ENCODE measurements at places on chromosomes 5 and 9. TPM values are rescaled to one million over a fixed set of nuclear protein-coding genes. Genes with fewer than 3 reads are reported as not detected.
A peak's percentile ranks its signal among the peaks of the same experiment; 100 is the strongest.

GRCh38 chr9:34430843-34431437 lies 27.4 kb downstream of the FAM219A start:
- peaks cover 26% of the 10 kb centered on the region for H3K4me1 ChIP-seq
- H3K36me3 ChIP-seq = no peaks in the 10 kb centered on the region
- H3K27me3 ChIP-seq = no peaks in the 10 kb centered on the region
- no peak overlapping the region for H3K4me3 ChIP-seq
- DNase-seq = peak; percentile 88
- H3K27ac ChIP-seq = no peak overlapping the region

The PFDN1 gene
- 70.7 TPM for polyA plus RNA-seq

GRCh38 chr5:157463621-157464518 lies 3.9 kb downstream of the NIPAL4 start:
- peaks cover 8% of the 10 kb centered on the region for H3K36me3 ChIP-seq
- H3K4me3 ChIP-seq = no peak overlapping the region

The SAXO1 gene
- polyA plus RNA-seq = not detected

GRCh38 chr5:167503926-167504720 lies 787.3 kb upstream of the WWC1 start:
- DNase-seq = no peak
- no peak overlapping the region for H3K4me3 ChIP-seq
- no peaks in the 10 kb centered on the region for H3K36me3 ChIP-seq
- no peaks in the 10 kb centered on the region for H3K4me1 ChIP-seq
- no peak overlapping the region for H3K27ac ChIP-seq
- no peaks in the 10 kb centered on the region for H3K27me3 ChIP-seq

DNA sequence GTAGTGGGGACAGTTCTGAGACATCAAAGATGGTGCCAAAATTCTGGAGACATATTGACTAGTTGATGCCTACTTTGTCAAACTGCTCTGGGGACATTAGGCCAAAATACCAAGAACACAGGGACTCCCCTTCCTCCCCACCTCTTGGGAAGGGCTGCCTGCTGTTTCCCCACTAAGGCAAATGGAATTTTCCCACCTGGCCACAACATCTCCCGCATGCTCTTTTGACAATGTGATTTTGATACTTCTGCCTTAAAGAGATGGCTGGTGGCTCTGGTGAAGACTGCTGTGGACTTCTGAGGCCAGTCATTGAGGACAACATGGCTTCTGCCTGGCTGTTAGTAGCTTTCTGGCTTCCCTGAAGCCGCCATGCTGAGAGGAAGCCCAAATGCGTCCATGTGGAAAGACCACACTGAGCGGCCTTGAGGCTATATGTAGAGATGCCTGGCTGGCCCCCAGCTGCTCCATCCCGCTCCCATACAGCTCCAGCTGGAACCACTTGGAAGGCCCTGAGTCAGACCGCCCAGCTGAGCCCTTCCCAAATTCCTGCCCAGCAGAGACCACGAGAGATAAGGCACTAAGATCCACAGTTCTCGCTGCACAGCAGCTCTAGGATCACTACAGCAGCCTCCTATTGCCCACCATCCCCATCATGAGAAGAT lies 226.7 kb downstream of the SYK start:
- H3K27ac ChIP-seq = no peak overlapping the region
- no peaks in the 10 kb centered on the region for H3K27me3 ChIP-seq
- no peaks in the 10 kb centered on the region for H3K4me1 ChIP-seq
- DNase-seq = no peak

- no peak for DNase-seq
- H3K4me1 ChIP-seq = peaks cover 20% of the 10 kb centered on the region
- no peaks in the 10 kb centered on the region for H3K27me3 ChIP-seq
Observed at GRCh38 chr9:68555437-68556150, 14.9 kb upstream of the TMEM252 start.

- H3K4me3 ChIP-seq = no peak overlapping the region
- H3K4me1 ChIP-seq = peaks cover 100% of the 10 kb centered on the region
- peak; percentile 66 for DNase-seq
- no peaks in the 10 kb centered on the region for H3K27me3 ChIP-seq
- H3K27ac ChIP-seq = peak overlapping the region; percentile 94
- H3K36me3 ChIP-seq = no peaks in the 10 kb centered on the region
Observed at GRCh38 chr5:139654871-139655491, 6.8 kb downstream of the CXXC5 start.

- DNase-seq = no peak
- no peaks in the 10 kb centered on the region for H3K36me3 ChIP-seq
- H3K27ac ChIP-seq = no peak overlapping the region
- no peaks in the 10 kb centered on the region for H3K27me3 ChIP-seq
Observed at GRCh38 chr5:33184367-33184766, 256.4 kb upstream of the TARS1 start.

DNA sequence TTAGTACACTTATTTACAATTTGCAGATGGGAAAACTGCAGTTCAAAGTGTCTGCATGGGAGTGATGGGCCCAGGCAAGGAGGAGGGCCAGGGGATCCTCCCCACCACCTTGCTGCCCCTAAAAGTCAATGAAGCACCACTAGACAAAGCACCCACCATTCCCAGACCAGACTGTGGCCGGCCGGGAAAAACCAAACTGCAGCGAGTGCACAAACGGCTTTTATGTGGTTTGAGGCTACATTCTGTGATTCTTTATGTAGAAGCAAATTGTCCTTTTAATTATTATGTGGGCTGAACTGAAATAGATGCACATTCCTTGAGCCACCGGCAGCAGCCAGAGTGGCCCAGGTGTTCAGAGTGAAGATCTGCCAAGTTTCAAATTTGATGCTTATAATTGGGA lies 585.3 kb upstream of the KLF4 start:
- no peak overlapping the region for H3K4me3 ChIP-seq
- H3K27ac ChIP-seq = no peak overlapping the region
- H3K36me3 ChIP-seq = no peaks in the 10 kb centered on the region

GRCh38 chr5:132639706-132640130 lies 18.3 kb upstream of the IL13 start:
- H3K4me3 ChIP-seq = no peak overlapping the region
- peaks cover 79% of the 10 kb centered on the region for H3K36me3 ChIP-seq
- H3K27ac ChIP-seq = no peak overlapping the region

DNA sequence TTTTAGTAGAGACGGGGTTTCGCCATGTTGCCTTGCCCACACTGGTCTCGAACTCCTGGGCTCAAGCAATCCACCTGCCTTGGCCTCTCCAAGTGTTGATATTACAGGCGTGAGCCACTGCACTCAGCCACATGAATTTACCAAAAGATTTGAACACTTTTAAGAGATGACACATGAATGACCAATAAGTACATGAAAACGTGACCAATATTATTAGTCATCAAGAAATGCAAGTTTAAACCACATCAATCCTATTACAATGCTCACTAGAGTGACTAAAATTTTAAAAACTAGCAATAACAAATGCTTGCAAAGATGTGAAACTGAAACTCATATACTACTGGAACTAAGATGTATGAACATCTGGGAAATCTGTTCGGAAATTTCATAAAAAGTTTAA lies 54.3 kb downstream of the NR6A1 start:
- no peaks in the 10 kb centered on the region for H3K36me3 ChIP-seq
- no peak overlapping the region for H3K4me3 ChIP-seq
- no peak for DNase-seq
- no peaks in the 10 kb centered on the region for H3K27me3 ChIP-seq
- H3K4me1 ChIP-seq = peaks cover 5% of the 10 kb centered on the region

The GFI1B gene
- polyA plus RNA-seq = not detected

The PLAC8L1 gene
- not detected for polyA plus RNA-seq

The ACSL6 gene
- 0.61 TPM for polyA plus RNA-seq

The ARL15 gene
- 5.7 TPM for polyA plus RNA-seq

- H3K36me3 ChIP-seq = no peaks in the 10 kb centered on the region
- no peak overlapping the region for H3K4me3 ChIP-seq
- H3K27me3 ChIP-seq = no peaks in the 10 kb centered on the region
- peak overlapping the region; percentile 49 for H3K27ac ChIP-seq
- no peak for DNase-seq
Observed at GRCh38 chr9:124795881-124796431, 19.0 kb downstream of the OLFML2A start.

GRCh38 chr5:173932695-173933139 lies 44.6 kb downstream of the CPEB4 start:
- no peak overlapping the region for H3K4me3 ChIP-seq
- no peaks in the 10 kb centered on the region for H3K27me3 ChIP-seq
- DNase-seq = peak; percentile 68
- H3K27ac ChIP-seq = no peak overlapping the region

The IQGAP2 gene
- polyA plus RNA-seq = 29.8 TPM

DNA sequence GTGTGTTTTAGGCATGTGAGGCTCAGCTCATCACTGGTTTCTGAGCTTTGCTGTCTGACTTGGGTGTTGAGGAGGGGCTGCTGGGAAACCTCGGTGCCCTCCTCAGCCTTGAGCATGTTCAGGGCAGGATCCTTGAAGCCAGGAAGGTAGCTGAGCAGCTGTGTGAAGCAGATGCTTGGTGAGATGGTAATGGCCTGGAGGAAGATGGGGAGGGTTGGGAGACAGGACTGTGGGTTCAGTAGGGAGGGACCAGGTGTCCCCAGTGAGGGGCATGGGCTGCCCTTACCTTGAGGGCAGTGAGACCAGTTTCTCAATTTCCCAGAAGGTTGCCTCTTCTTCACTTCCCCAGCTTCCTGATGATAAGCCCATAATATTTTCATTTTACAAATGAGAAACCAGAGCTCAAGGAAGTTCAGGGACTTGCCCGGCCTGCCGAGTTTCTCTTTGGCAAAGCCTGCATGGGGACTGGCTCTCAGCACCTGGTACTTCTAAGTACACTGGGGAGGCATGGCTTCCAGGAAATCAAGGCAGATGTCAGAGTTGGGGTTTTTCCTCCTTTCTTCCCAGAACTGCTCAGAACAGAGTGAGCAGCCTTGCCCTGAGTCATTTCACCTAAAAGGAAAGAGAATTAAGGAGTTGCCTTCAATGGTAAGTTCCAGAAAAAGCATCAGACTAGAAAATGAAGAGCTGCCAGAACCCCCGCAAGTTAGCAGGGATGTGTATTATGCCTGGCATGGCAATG lies 225.7 kb downstream of the MAST4 start:
- no peak for DNase-seq
- H3K27me3 ChIP-seq = no peaks in the 10 kb centered on the region
- H3K4me3 ChIP-seq = no peak overlapping the region
- no peak overlapping the region for H3K27ac ChIP-seq
- no peaks in the 10 kb centered on the region for H3K4me1 ChIP-seq

All from stomach (tissue), 19 donors.